ENCODE measurements at places on chromosomes 4 and X.

- no peaks in the 10 kb centered on the region for H3K4me1 ChIP-seq
- no peak overlapping the region for H3K27ac ChIP-seq
- H3K36me3 ChIP-seq: no peaks in the 10 kb centered on the region
- H3K4me3 ChIP-seq: no peak overlapping the region
Measured at GRCh38 chrX:11103006-11103405, 8.1 kb upstream of the HCCS start.

DNA sequence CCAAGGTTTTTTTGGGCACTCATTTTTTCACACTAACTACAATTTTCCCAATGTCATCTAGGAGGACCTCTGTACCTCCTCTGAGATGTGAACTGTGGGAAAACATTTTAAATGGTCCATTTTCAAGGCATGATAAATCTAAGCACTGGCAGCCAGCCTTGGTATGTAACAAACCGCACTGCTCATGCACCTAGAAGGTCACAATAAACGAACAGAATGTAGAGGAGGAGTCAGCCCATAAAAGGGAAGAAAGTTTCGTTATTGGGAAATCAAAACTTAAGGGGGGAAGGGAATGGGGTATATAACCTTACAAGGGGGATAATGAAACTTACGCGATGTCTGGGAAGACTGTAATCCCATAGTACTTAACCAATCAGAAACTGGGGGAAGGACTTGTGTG, 16.4 kb downstream of the COX18 start:
- H3K36me3 ChIP-seq: peaks cover 50% of the 10 kb centered on the region
- H3K4me1 ChIP-seq: no peaks in the 10 kb centered on the region
- H3K4me3 ChIP-seq: no peak overlapping the region
- DNase-seq: no peak
- H3K27ac ChIP-seq: no peak overlapping the region

- DNase-seq: no peak
- H3K4me3 ChIP-seq: no peak overlapping the region
- no peaks in the 10 kb centered on the region for H3K4me1 ChIP-seq
- no peak overlapping the region for H3K27ac ChIP-seq
Measured at GRCh38 chr4:144318797-144319196, 178.3 kb upstream of the GYPA start.

DNA sequence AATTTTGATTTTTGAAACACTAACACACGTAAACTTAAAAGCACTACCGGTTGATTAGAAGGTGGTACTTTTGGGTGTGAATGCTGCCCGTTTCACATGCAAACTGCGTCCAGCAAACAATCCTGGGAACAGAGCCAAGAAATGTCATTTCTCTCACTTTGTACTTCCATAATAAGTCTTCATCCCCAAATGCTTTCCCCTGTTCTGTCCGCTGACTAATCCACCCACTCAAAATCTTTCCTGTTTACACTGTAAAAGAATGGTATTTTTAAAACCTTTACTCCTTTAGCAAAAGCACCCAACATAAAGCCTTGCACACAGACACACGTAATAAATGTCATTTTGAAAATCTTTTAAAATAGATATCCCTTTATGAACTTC, 39.1 kb upstream of the PDLIM5 start:
- peak overlapping the region; percentile 17 for H3K4me3 ChIP-seq

DNA sequence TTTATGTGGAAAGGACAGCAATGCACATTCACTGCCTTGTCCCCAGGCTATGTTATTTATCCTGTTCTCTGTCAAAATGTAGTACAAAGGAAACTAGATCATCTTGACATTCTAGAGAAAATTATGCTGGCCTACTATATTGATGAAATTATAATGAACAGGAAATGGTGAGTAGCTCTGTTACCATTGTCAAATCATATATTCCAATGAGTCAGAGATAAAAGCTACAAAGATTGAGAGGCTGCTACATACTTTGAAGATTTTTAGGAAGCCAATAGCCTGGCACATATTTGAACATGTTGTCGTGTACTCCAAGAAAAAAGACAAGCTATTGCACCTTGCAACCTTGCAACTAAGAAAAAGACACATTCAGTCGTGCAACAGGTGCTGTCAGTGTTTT, 52.7 kb upstream of the TET2 start:
- H3K36me3 ChIP-seq: no peaks in the 10 kb centered on the region
- no peak for DNase-seq
- peaks cover 8% of the 10 kb centered on the region for H3K4me1 ChIP-seq
- no peak overlapping the region for H3K27ac ChIP-seq
- H3K4me3 ChIP-seq: no peak overlapping the region

DNA sequence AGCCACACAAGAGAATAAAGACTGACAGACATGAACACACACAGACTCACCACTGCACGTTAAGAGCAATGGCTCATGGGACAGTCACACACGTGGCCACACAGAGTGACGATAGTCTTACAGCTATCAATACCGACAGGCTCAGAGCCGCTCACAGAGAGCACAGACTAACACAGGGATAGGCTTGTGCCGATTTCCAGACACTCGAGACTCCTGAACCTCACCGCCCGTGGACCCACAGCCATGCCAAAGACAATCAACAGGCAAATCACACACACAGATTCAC, 716 bp upstream of the SLC38A5 start:
- no peaks in the 10 kb centered on the region for H3K36me3 ChIP-seq
- H3K4me1 ChIP-seq: peaks cover 13% of the 10 kb centered on the region
- no peak overlapping the region for H3K27ac ChIP-seq
- H3K27me3 ChIP-seq: no peaks in the 10 kb centered on the region

GRCh38 chr4:4361883-4362282, 25.0 kb upstream of the NSG1 start:
- no peak overlapping the region for H3K27ac ChIP-seq
- H3K27me3 ChIP-seq: peaks cover 34% of the 10 kb centered on the region

GRCh38 chr4:84298023-84298718, 200.9 kb downstream of the NKX6-1 start:
- H3K4me3 ChIP-seq: no peak overlapping the region
- no peaks in the 10 kb centered on the region for H3K27me3 ChIP-seq
- H3K36me3 ChIP-seq: no peaks in the 10 kb centered on the region
- H3K27ac ChIP-seq: no peak overlapping the region

GRCh38 chr4:148694702-148695101, 252.5 kb upstream of the NR3C2 start:
- no peak overlapping the region for H3K4me3 ChIP-seq
- no peaks in the 10 kb centered on the region for H3K4me1 ChIP-seq
- H3K36me3 ChIP-seq: no peaks in the 10 kb centered on the region
- H3K27ac ChIP-seq: no peak overlapping the region
- DNase-seq: no peak

- no peaks in the 10 kb centered on the region for H3K4me1 ChIP-seq
- no peaks in the 10 kb centered on the region for H3K27me3 ChIP-seq
- H3K4me3 ChIP-seq: no peak overlapping the region
- H3K27ac ChIP-seq: no peak overlapping the region
- DNase-seq: no peak
Measured at GRCh38 chr4:153724606-153725005, 35.2 kb downstream of the RNF175 start.

- peaks cover 40% of the 10 kb centered on the region for H3K4me1 ChIP-seq
- no peaks in the 10 kb centered on the region for H3K36me3 ChIP-seq
- peak overlapping the region; percentile 95 for H3K4me3 ChIP-seq
- peak; percentile 76 for DNase-seq
Measured at GRCh38 chr4:186725469-186726425, 2.1 kb upstream of the FAT1 start.

DNA sequence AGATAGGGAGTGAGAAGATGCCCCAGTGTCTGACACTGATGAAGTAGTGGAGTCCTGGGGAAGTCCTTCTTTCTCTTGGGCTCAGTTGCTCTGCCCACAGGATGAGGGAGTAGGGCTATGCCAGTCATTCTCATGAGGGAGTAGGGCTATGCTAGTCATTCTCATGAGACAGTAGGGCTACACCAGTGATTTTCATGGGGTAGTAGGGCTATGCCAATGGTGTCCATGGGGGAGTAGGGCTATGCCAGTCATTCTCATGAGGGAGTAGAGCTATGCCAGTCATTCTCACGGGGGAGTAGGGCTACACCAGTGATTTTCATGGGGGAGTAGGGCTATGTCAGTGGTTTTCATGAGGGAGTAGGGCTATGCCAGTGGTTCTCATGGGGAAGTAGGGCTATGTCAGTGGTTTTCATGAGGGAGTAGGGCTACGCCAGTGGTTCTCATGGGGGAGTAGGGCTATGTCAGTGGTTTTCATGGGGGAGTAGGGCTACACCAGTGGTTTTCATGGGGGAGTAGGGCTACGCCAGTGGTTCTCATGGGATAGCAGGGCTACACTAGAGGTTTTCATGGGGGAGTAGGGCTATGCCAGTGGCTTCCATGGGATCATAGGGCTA, 43.3 kb upstream of the SOD3 start:
- no peaks in the 10 kb centered on the region for H3K36me3 ChIP-seq
- H3K27ac ChIP-seq: no peak overlapping the region
- H3K27me3 ChIP-seq: no peaks in the 10 kb centered on the region
- DNase-seq: no peak

- H3K4me3 ChIP-seq: no peak overlapping the region
- H3K27me3 ChIP-seq: no peaks in the 10 kb centered on the region
- peaks cover 7% of the 10 kb centered on the region for H3K4me1 ChIP-seq
- H3K36me3 ChIP-seq: no peaks in the 10 kb centered on the region
Measured at GRCh38 chrX:115372152-115372551, 82.6 kb downstream of the LUZP4 start.

DNA sequence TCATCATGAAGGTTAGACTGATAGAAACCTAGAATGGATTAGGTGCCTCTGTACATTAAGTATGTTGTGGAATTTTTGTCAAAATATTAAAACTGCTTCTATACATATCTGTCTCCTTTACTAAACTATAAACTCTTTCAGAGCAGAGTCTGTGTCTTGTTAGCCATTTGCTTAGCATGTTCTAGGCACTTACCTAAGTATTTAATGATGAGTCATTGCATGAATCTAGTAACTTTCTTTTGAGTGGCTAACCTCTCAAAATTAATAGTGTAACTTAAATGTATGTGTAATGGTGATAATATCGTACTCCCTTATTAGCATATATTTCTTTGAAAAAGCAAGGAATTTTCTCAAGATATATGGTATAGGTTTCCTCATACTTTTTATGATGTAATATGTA, 57.8 kb downstream of the RAP1GDS1 start:
- no peak overlapping the region for H3K4me3 ChIP-seq
- H3K27ac ChIP-seq: no peak overlapping the region
- peaks cover 4% of the 10 kb centered on the region for H3K36me3 ChIP-seq
- H3K27me3 ChIP-seq: no peaks in the 10 kb centered on the region
- no peak for DNase-seq
- no peaks in the 10 kb centered on the region for H3K4me1 ChIP-seq

GRCh38 chrX:10516781-10517322, 103.5 kb downstream of the MID1 start:
- no peaks in the 10 kb centered on the region for H3K36me3 ChIP-seq
- DNase-seq: no peak
- no peak overlapping the region for H3K27ac ChIP-seq
- H3K4me3 ChIP-seq: no peak overlapping the region
- H3K4me1 ChIP-seq: no peaks in the 10 kb centered on the region

DNA sequence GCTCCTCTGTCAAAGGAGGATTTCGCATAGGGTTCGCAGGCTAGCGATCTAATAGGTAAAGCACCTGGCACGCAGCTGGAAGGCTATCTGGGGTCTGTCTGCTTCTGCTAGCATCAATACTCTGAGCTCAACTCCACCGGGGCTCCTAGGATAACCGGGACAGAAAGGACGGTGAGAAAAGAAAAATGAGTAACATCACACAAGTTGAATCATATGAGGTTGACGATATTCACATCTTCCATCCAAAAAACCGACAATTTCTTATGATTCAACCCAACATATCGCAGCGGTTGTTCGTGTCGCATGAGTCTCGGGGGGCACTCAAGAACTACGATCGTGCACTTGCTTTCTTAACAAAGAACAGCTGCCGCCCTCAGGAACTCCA, 1.8 kb downstream of the PROM1 start:
- no peak for DNase-seq
- no peak overlapping the region for H3K27ac ChIP-seq
- peak overlapping the region; percentile 53 for H3K4me3 ChIP-seq
- H3K36me3 ChIP-seq: no peaks in the 10 kb centered on the region
- H3K27me3 ChIP-seq: peaks cover 73% of the 10 kb centered on the region

DNA sequence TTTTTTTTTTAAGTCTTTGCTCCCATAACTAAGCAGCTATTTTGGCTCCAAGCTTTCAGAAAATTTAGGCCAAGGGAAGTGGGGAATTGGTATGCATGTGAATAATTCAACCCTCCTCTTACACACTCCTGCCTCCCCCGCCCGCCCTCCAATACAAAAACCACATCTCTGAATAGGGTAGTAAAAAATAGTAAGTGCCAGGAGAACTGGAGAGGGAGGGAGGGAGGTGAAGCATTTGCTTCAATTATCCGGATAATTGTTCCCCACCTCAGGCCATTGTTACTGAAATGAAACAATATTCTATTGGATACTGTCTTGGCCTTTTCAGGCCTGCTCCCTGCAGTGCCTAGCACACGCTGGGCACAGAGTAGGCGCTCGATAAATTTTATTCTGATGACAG, 5.5 kb upstream of the GSX2 start:
- no peaks in the 10 kb centered on the region for H3K36me3 ChIP-seq
- H3K27me3 ChIP-seq: peaks cover 74% of the 10 kb centered on the region
- H3K27ac ChIP-seq: no peak overlapping the region
- DNase-seq: no peak
- no peak overlapping the region for H3K4me3 ChIP-seq
- peaks cover 26% of the 10 kb centered on the region for H3K4me1 ChIP-seq

GRCh38 chrX:143988356-143988755, 104.5 kb downstream of the UBE2NL start:
- H3K4me1 ChIP-seq: no peaks in the 10 kb centered on the region
- no peaks in the 10 kb centered on the region for H3K27me3 ChIP-seq
- H3K36me3 ChIP-seq: no peaks in the 10 kb centered on the region
- H3K27ac ChIP-seq: no peak overlapping the region

- peaks cover 58% of the 10 kb centered on the region for H3K4me1 ChIP-seq
- H3K27me3 ChIP-seq: no peaks in the 10 kb centered on the region
- DNase-seq: no peak
- H3K27ac ChIP-seq: peak overlapping the region; percentile 58
- no peaks in the 10 kb centered on the region for H3K36me3 ChIP-seq
Measured at GRCh38 chr4:84952004-84952403, 14.5 kb downstream of the WDFY3 start.

DNA sequence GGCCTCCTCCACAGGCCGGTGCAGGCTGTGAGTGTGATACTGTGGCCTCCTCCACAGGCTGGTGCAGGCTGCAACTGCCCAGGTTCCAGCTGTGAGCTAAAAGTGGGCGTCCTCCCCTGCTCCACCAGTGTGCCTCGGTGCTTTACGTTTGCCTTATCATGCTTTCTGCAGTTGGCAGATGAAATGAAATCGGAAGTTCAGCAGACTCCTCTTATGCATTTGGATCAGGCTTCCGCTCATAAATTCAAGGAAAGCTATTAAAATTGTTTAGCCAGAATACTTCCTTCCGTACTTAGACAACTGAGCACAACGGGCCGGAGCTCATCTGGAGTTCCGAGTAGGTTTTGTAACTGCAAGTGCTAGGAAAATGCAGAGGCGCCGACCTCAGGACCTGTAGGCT, 12.0 kb downstream of the CYP4V2 start:
- peaks cover 13% of the 10 kb centered on the region for H3K4me1 ChIP-seq
- H3K27me3 ChIP-seq: no peaks in the 10 kb centered on the region
- H3K36me3 ChIP-seq: no peaks in the 10 kb centered on the region
- no peak overlapping the region for H3K4me3 ChIP-seq
- no peak for DNase-seq
